ENCODE measurements at places on chromosomes 4 and X.

DNA sequence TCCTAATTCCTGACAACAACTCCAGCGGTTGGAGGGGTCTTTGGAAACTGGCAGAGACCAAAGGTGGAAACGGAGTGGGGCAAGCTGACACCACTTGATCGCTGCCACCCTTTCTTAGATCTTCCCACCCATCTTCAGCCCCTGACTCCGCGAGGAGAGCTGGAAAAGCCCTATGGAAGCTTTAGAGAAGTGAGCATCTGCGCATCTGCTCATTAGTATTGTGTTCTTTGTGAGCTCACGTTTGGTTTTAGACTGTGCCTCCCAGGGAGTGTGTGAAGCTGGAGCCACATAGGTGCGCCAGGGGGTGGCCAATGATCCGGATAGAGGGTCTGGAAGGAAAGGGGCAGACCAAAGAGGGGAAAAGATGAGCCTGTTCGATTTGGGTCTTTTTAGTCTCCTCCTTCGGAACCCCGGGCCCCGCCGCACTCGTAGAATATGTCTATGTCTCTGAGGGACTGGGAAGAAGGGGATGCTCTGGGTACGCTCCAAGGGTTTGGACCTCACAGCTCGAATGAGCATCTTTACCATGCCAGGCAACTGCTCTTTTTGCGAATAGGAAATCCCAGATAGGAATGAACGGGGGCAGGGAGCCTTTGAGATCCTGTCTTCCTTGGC, 578 bp upstream of the DKK2 start:
- no peak for DNase-seq

GRCh38 chr4:73869130-73870055, at the start of gene CXCL1:
Gene CXCL1 (plus strand): TSS chr4:73869393. CDS start chr4:73869471, 78 bp downstream.
- DNase-seq = no peak

- no peak for DNase-seq
Measured at GRCh38 chr4:61182915-61183314, 17.2 kb upstream of the ADGRL3 start.

DNA sequence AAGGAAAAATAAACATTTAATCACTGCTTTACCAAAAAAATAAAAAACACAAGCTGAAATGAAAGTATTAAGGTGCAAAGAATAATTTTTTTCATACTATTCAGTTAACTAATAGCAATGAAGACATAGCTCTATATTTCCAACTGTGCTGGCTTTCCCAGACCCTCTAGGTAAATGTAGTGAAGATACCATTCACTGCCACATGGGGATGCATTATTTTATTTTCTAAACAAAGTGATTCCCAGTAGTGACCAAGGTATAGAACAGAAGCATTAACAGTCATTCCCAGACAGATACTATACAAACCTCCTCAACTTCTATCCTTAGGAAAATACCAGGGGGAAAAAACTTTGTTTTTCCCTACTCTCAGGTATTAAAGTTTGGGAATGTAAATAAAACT, 39.4 kb downstream of the ANTXR2 start:
- no peak for DNase-seq

- peak; percentile 12 for DNase-seq
Measured at GRCh38 chrX:132636080-132636479, 147.2 kb upstream of the MBNL3 start.

DNA sequence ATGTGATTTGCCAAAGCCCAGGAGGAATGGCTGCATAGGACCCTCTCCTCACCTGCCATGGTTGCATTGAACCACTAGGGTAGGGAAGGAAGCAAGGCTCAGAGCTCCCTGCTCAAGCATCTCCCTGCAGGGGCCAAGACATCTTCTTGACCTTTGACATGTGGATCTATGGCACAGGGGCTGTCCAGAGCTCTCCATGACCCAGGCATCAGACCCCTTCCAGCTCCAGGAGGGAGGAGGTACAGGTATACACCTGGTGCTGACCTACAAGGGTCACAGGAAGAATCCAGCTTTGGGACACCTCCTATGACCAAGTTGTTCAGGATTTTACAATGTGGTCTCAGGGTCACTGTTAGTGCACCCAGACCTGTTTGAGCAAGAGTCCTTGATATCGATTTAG, 23.2 kb upstream of the ASMTL start:
- no peak for DNase-seq

DNA sequence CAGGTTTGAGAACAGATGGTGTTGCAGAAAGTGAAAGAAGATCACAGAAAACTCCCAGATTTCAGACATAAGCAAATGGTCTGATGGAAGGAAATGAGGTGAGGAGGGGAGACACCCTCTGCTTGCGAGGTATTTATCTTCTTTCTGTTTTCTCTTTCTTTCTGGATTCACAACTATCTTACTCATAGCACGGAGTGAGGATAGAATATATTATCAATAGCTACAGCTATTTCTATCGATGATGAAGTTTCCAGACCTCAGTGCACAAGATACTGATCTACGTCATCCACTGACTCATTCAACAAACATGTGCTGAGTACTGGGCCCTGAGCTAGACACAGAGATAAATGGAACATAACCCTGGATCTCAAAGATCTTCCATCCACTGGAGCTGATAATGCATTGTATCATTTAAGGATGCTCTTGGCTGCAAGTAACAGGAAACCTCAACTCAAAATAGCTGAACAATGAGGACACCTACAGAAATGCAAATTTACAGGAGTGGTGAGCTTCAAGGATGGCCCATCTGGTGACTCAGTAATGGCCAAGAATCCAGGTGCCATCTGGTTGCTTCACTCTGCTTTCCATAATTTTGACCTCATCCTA, 21.2 kb downstream of the SLC2A9 start:
- DNase-seq = no peak

- DNase-seq = no peak
Measured at GRCh38 chr4:47012676-47013075, 18.7 kb upstream of the GABRB1 start.

- no peak for DNase-seq
Measured at GRCh38 chr4:171602638-171603355, 210.4 kb upstream of the GALNTL6 start.

DNA sequence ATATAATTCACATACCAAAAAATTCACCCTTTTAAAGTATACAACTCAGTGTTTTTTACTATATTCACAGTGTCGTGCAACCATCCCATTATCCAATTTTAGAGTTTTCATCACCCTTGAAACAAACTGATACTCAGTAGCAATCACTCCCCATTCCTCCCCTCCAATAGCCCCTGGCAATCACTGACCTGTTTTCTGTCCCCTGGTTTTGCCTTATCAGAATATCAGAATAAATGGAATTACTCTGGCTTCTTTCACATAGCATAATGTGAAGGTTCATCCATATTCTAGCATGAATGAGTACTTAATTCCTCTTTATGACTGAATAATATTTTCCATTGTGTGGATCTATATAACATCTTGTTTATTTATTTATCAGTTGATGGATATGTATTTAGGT, 153.2 kb downstream of the AASDH start:
- DNase-seq = no peak

DNA sequence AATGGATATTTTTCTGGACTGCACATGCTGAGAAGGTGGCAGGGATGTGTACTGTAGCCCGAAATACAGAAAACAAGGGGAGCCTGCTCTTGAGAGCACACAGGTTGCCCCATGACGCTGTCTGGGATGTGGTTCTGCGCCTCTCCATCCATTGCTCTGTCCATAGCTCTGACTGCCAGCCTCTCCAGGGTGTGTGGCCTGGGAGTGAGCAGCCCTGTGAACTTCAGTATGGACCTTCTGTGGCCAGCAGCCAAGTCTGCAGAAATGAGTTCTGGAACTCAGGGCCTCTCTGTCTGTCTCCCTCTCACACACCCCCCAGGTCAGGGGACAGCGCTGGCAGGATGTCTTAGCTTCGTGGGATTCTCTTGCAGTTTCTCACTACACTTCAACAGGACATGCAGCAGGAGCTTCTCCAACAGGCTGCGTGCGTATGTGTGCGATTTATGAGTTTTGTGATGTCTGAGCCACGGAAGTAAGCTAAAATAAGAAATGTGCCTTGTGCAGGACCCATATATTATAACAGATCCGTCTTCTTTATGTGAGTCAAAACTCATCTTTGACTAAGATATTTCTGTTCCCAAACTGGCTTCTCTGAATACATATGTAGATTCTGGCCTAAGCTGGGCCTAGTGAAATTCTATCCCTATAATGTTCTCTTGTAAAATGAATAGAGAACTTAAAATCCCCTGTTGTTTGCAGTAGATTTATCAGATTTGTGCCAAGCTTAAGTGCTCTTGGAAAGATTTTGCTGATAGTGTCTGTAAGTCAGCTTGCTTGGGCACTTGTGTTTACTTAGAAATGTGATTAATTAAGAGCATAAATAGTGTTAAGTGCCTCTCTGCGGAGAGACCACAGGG, 40.0 kb downstream of the PROM1 start:
- DNase-seq = peak; percentile 13

DNA sequence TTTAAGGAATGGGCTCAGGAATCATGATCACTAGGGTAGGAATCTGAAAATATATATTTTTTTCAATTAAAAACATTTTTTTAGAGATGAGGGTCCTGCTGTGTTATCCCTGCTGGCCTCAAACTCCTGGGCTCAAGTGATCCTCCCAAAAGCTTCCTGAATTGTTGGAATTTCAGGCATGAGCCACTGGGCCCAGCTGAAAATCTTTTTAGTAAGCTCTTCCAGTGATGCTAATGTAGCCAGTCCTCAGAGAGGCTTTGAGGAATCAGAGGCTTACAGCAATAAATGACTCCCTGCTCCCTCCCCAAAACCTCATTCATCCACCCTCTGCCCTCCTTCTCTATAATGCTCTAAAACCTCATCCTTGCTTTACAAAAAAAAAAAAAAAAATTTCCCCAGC, 129.5 kb downstream of the ZIC3 start:
- DNase-seq = no peak

DNA sequence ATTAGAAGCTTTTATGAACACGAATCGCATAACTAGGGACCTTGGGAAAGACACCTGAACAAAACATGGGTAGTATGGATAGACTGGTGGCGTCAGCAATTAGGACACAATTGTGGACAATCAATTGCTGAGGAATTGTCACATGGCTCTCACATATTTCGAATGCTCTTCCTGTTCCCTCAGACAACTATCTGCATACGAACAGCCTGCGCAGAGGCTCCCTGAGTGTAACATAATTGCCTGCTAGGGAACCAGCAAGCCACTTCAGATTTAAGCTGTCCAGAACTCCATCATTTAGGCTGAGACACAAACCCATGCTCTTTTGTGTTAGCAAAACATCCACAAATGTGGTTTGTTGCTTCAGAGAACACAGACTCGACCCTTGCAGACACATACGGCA, 160.8 kb downstream of the MGST2 start:
- DNase-seq = no peak

- DNase-seq = no peak
Measured at GRCh38 chrX:10904220-10904619, 206.9 kb upstream of the HCCS start.

- no peak for DNase-seq
Measured at GRCh38 chr4:66766557-66766956, 778.7 kb downstream of the CENPC start.

GRCh38 chr4:137384476-137384875, 147.8 kb downstream of the PCDH18 start:
- no peak for DNase-seq

DNA sequence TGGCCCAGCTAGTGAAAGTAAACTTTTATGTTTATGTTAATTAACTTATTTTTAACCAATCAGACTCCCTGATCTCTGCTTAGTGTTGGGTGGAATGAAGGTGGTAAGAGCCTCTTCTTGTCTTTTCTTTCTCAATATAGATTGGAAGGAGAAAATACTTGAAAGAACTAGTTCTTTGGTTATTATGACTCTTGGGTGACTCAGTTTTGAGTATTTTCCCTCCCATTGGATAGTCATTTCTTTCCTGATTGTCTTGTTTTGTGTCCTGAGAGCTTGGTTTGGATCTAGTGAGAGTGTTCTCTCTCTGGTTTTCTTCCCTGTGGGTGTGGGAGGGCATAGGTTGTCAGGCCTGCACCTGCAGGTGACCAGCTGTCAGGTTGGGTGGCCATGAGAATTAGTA, 172.0 kb upstream of the GLRA2 start:
- DNase-seq = no peak

- DNase-seq = peak; percentile 8
Measured at GRCh38 chrX:12080265-12080664, 58.0 kb upstream of the FRMPD4 start.

DNA sequence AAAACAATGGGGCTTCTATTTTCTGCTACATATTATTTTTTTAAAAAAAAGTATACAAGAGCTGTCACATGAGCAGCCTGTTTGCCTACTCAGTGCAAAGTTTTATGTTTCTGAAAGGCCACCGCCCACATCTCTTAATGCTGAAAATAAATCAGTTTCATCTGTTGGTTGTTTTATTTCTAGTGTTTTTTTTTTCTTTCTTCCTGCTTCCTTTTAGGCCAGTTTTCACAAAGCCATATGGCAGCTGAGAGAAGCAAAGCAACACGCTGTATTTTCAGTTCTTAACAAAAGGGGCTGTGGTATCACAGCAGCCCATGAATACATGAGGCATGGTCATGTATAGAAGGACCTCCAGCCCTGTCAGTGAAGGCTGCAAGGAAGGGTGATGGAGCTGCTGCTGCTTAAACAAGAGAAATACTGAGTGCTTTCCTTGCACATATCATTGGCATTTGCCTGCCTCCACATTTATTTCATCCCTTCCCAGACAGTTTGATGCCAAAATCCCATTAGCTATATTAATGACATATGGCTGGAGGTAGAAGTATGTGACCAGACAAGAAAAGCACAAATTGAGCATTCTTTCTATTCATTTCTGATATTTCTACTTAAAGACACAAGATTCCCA, 172.5 kb downstream of the PCDH18 start:
- DNase-seq = no peak

DNA sequence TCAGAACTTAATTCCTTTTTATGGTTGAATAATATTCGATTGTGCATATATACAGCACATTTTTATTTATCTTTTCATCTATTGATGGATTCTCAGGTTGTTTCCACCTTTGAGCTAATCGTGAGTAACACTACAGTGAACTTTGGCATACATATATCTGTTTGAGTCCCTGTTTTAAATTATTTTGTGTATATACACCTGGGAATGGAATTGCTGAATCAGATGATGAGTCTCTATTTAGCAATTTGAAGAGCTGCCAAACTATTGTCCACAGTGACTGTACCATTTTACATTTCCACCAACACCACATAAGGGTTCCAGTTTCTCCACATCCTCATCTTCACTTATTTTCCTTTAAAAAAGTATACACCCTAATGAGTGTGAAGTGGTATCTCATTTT, 166.2 kb upstream of the FGF13 start:
- no peak for DNase-seq

GRCh38 chr4:129264008-129264657, 168.2 kb downstream of the C4orf33 start:
- no peak for DNase-seq

DNA sequence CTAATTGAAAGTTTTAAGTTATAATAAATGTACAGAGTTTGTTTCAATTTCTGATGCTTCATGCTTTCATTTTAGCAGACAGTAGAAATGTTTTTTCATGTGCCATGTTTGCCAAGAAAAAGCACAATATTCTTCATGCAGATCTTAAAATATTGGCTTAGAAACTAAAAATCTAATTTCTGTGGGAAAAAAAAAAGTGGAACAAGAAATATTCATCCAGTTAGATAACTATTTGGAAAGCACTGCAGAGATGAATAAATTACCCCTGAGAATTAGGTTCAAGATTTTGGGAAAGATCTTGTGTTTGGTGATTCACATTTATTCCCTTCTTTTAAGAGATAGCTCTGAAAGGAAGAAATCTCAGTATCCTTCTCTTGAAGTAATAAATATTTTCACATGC, 912.5 kb downstream of the C4orf33 start:
- DNase-seq = no peak
